ENCODE measurements at places on chromosomes 16 and 17.
A peak's percentile ranks its signal among the peaks of the same experiment; 100 is the strongest.

GRCh38 chr17:44315760-44316731 is 7.6 kb downstream of the RUNDC3A start:
- no peak for DNase-seq

DNA sequence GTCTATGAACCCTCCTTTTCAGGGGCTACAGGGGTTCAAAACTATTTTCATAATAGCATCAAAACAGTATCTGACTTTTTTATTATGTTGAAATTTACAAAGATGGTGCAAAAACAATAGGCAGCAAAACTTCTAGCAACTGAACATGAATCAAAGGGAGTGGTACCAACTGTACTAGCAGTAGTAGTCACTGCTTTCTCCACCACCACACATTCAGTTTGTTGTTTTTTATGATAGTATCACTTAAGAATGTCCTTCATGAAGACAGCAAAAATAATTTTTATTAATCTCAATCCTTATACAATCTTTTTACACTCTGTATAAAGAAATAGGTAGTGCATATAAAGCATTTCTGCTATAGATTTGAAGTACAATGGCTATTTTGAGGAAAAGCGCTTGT is 47.6 kb downstream of the MED13 start:
- DNase-seq: no peak

- DNase-seq: no peak
Measured at GRCh38 chr16:76964464-76965154, 226.4 kb upstream of the MON1B start.

- DNase-seq: peak; percentile 34
Measured at GRCh38 chr16:49773534-49774475, 82.1 kb downstream of the ZNF423 start.

DNA sequence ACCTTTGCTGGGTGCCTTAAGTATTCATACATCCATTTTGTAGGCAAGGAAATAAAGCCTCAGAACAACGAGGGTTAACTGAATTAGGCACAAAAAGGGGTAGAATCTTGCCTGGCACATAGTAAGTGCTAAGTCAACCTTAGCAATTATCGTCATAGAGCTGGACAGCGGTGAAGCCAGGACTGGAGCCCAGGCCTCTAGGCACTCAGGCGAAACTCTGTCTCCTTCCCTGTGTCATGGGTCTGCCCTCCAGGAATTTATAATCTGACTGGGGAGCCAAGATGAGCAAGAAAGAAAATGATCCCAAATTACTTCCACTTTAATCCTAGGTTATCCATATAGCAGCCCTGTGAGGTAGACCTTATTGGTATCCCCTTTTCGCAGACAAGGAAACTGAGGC is 61.4 kb downstream of the KATNIP start:
- DNase-seq: no peak
